ENCODE measurements at places on chromosomes 7 and 10. TPM values are rescaled to one million over a fixed set of nuclear protein-coding genes. Genes with fewer than 3 reads are reported as not detected.

Gene ANLN
- 168 TPM for total RNA-seq

Gene KCNH2
- not detected for total RNA-seq

Gene TAS2R3
- 0.44 TPM for total RNA-seq

Gene TMEM273
- not detected for total RNA-seq

Gene TMEM184A
- total RNA-seq = 1.1 TPM

Gene OPN1SW
- not detected for total RNA-seq

Gene EPO
- total RNA-seq = 0.41 TPM

Gene KIF11
- total RNA-seq = 34.1 TPM

Gene THAP5
- 21.6 TPM for total RNA-seq

Gene CYP2C18
- not detected for total RNA-seq

Gene SLC16A12
- 0.18 TPM for total RNA-seq

Gene TMEM243
- total RNA-seq = 25.2 TPM

Gene PALS2
- total RNA-seq = 19.2 TPM

Gene DLX6
- not detected for total RNA-seq

Gene PIK3CG
- not detected for total RNA-seq

Gene GPER1
- 0.07 TPM for total RNA-seq

Gene ANXA7
- total RNA-seq = 118 TPM

Gene C10orf95
- total RNA-seq = 0.48 TPM

Gene ETV1
- 6.5 TPM for total RNA-seq

Gene AGFG2
- total RNA-seq = 9.6 TPM

Gene GJD4
- total RNA-seq = not detected

Gene PRR15
- total RNA-seq = 5.7 TPM

Gene SERPINE1
- 427 TPM for total RNA-seq

Gene OR2A12
- not detected for total RNA-seq

Gene HOXA6
- 3.4 TPM for total RNA-seq

Gene RNF148
- total RNA-seq = not detected

Gene HABP2
- not detected for total RNA-seq

Gene FAM25G
- total RNA-seq = not detected

Data from foreskin keratinocyte (primary cell).